ENCODE measurements at places on chromosomes 11 and 22. TPM values are rescaled to one million over a fixed set of nuclear protein-coding genes. Genes with fewer than 3 reads are reported as not detected.

DNA sequence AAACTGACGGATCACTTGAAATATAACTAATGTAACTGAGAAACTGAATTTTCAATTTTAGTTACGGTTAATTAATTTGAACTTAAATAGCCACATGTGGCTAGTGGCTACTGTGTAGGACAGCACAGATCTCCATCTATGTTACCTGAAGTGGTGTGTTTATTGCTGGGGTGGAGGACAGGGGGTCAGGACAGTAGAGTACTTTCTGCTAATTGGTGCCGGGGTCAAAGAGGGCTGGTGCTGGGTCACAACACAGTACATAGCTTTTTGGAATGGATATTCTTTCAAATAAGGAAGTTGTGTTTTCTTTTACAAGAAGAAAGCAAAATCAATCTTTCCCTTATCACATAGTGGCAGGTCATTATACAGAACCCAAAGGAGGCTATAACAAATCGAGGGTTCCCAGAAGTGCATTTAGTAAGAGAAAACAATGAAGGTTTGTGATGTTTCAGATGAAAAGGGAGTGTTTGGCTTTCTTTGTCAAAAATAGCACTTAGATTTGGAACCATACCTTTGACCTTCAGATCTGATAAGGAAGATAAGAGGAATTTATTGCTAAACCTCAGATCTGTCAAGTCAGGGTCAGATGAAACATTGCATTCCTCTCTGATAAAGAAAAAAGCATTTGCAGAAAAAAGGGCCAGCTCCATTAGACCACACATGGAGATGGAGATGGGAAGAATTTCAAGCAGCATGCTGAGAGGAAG is 384.5 kb downstream of the AASDHPPT start:
- no peak for DNase-seq

GRCh38 chr11:34192481-34193401 is 87.3 kb downstream of the NAT10 start:
- no peak for DNase-seq

The AKIP1 gene
- 24.2 TPM for total RNA-seq

DNA sequence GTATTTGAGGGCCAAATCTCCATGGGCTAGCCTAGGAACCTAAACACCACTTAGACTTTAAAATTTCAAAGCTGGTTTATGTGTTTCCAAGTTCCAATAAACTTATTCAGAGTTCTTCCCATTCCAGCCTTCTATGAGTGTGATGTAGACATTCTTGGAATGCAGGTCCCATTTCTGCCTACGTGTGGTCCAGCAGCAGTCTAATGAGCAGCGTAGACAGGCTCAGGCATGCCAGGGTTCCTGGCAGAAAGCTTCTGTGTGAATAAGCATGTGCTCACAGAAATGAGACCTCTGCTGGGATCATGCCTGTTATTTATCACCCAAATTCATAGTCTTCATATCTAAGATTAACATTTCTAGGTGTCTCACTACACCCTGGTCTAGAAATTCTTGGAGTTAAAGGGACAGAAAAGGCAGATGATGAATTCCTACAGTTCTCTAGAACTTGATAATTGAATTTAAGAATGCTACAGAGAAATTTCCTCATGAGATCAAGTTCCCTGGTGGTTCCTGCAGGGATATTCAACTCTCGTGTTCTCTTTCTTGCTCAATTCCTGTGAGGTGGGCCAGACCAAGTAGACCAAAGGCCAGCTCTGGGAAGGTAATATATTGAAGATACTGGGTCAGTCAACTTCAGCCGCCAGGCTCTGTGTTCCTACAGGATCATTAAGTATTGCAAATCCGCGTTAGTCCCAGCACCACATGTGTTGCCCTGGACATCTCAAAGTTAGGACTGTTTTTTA is 17.6 kb downstream of the RNF185 start:
- DNase-seq: no peak

The CLDN5 gene
- total RNA-seq: 0.20 TPM

- DNase-seq: no peak
Observed at GRCh38 chr11:1323774-1324173, 14.3 kb upstream of the TOLLIP start.

DNA sequence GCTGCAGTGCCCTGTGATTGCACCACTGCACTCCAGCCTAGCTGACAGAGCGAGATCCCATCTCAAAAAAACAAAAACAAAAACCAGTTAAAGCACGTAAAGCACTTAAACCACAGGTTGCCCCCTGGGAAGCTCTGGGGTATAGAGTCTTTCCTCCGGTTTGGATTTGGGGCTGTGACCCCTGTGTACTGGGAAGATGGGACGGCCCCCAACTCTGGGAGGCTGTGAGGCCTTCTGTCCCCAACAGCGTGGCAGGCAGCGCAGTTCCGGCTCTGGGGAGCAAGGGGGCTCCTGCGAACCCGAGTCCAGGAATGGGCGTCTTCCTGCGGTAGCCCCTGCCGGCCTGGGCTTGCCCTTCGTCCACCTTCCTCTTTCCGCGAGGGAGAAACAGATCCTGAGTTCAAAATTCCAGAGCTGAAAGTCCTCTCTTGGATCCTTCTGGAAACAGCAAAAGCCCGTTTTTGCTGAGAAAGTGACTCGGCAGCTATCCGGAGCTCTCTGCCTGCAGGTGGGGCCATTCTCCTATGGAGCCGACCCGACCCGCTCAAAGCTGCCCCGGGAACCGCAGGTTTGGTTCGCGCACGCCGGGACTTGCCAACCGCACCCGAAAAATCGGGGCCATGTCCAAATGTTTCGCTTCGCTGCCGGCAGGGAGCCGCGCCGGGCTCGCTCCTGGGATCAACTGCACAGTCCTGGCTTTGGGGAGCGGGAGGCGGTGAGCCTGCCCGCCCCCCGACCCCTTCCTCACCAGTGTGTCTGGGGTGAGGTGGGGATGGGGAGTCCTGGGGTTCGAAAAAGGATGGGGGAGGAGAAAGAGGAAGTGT is 36.3 kb upstream of the POLA2 start:
- peak; percentile 89 for DNase-seq

The SLC22A9 gene
- not detected for total RNA-seq

DNA sequence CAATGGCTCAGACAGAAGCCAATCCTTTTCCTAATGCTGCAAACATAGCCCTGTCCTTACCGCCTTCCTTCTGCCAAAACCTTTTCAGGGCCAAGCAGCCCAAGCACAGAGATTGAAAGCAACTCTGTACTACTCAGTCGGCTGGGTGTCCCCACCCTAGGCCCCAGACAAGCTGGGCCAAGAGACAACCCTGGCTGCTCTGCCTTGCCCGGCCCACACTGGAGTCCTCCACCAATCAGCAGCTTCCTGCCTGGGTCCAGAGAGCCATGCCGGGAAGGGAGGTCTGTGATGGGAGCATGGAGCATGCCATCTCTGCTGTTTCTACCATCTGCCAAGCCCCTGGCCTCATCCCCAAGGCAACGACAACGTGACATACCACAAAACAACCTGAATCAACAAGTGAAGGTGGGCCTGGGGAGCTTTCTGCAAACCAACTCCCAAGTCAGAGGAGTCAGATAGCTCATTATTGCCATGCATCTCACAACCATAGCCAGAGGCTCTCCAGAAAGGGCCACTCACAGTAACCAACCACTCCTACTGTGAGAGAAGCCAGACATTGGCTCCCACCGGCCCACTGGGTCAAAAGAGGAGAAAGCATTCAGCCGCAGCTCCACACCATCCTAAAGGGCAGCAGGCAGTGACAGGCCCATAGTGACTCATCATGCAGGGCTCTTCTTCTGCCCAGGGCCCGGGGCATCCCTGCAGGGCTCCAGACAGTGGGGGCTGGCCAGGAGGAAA is 18.2 kb downstream of the PATZ1 start:
- DNase-seq: peak; percentile 54

The OR51G2 gene
- not detected for total RNA-seq

The THAP7 gene
- total RNA-seq: 18.1 TPM

The MRGPRX3 gene
- not detected for total RNA-seq

DNA sequence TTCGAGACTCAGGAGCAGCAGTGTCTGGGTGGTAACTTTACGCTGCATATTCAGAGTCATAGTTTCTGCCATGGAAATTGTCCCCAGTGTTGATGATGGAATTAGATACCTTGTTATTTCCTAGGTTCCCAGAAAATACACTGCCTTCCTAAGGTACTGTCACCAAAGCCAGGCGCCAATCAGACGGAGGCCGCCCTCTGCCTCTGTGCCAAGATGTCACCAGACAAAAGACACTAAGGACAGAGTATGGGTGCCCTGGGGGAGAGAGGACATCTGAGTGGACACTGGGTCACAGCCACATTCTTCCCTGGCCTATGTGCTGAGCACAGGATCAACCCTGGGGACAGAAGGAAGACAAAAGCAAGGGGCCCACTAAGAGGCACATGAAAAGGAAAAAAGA is 11.2 kb downstream of the PLA2G6 start:
- no peak for DNase-seq

DNA sequence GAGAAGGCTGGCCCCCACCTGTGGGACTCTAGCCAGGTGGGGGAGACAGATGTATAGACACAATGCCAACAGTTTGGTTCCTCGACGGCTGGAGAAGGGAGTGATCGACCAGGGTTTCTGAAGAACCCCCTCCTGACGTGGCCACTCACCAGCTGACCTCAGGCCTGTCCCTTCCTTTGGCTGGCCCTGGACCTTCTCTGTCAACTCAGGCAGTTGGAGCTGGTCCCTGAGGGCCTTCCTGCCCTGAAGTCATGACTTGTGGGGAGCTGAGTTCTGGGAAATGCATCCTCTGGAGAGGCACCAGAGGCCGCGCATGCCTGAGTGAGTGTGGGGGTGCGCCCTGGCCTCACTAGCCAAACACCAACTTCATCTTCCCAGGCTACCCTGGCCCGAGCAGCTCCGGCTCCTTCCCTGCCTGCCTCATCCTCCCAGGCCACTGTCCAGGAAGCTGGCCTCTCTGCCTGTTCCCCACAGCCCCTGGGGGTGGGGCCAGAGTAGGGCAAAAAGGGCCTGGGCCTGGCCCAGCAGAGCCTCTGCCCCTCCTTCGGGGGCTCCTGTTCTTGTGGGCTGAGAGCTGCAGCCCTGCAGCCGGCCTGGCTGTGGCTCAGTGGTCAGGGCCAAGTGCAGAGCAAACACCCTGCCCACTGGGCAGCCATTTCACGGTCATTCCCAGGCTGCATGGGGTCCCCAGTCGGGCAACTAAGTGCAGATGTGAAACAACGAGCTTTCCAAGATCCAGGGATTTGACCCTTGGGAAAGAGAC is 23.6 kb downstream of the TXN2 start:
- peak; percentile 71 for DNase-seq

The CRYBB3 gene
- total RNA-seq: not detected

The IFITM10 gene
- 1.9 TPM for total RNA-seq

DNA sequence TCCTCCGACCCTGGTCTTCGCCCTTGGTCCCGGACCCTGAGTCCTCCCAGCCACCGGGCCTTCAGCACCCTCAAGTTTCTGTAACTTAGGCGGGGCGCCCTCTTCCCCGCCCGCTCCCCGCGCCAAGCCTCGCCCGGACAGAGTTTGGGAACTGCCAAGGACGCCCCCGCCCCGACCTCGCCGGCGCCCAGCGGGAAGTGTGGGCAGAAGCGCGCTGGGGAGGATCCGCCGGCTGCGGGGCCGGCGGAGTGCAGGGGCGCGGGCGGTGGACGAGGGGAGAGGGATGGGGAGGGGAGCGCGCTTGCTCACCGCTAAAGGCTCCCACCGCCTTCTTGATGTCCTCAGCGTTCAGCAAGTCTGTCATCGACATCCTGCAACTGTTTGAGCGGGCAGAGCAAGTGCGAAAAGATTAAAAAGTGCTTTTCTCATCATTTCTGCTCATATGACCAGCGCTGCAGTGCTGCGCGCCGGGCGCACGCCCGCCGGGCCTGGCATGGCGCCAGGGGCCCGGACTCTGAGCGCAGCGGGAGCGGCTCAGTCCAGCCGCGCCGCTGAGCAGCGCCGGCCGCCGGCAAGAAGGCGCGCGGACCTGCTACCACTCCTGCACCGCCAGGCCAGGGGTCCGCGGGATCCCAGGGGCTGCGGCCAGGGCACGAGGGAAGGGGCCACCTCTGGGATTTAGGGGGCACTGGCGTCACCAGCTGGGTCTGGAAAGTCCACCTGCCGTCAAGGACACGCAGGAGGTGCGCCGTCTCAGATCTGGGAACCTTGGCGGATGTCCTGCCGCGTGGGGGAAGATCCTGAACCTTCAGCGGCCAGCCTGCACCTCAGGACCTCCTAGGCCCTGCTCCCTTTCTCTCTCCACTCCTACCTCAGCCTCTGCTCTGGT is at the start of gene PVALB:
TSS of gene PVALB (minus strand) at position 400 of the 889 bp plus-strand sequence. CDS start at position 370, 30 bp downstream.
- peak; percentile 79 for DNase-seq

DNA sequence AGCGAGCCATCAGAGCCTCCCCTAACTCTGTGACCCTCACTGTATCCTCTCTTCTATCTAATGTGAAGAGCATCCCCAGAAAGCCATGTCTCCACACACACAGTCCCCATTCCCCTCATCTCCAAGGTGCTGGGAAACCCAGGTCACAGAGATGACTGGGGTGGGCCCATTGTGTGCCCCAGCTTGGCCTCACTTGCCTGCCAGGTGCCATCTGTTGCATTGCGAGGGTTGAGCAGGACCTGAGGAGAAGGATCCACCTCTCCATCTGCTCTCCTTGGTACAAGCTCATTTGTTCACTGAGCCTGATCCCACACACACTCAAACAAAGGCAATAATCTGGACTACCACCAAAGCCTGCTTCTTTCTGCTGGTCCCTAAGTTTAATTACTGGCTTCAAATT is 118.8 kb downstream of the SPATA19 start:
- no peak for DNase-seq

DNA sequence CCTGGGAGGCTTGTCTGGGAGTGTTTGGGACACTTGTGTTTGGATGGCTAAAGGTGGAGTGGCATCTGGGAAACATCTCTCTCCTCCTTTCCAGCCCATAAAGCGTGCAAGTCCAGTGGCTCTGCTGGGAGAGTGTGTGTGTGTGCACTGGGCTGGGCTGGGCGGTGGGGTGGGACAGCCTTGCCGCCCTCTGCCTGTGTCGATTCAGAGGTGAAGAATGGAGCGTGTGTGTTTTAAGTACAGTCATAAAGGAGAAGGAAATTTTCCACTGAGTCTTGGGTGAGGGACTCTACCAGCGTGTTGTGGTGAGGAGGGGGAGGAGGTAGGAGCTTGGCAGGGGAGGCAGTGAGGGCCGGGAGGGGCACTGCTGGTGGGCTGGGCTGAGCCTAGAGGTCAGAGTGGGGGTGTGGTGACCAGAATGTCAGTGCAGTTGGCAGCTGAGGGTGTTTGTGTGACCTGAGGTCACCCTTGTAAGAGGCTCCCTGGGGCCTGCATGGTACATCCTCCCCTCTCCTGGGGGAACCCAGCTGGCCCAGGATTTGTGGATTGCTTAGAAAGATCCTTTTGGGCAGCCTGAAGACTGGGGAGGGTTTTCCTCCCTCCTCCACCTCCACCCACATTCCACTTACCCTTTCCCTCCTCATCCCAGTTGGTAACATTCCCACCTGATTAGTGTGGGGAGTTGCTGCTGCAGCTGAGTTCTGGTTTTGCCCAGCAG is 1.7 kb downstream of the TIMP3 start:
- DNase-seq: peak; percentile 67

DNA sequence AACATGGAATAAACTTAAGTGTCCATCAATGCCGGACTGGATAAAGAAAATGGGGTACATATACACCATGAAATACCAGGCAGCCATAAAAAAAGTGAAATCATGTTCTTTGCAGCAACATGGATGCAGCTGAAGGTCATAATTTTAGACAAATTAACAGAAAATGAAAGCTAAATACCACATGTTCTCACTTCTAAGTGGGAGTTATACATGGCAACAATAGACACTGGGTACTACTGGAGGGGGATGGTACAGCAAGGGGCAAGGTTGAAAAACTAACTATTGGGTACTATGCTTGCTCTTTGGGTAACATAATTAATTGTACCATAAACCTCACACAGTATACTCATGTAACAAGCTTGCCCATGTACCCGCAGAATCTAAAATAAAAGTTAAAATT is 851.6 kb downstream of the DLG2 start:
- DNase-seq: no peak

- DNase-seq: peak; percentile 45
Observed at GRCh38 chr22:48340727-48341709, 1486.7 kb downstream of the BRD1 start.

GRCh38 chr11:116396331-116396730 is 376.5 kb downstream of the BUD13 start:
- no peak for DNase-seq
